ENCODE measurements at places on chromosomes 12 and 14. TPM values are rescaled to one million over a fixed set of nuclear protein-coding genes. Genes with fewer than 3 reads are reported as not detected.

The RAB3IP gene
- total RNA-seq = 2.8 TPM

The FZD10 gene
- total RNA-seq = not detected

The TEAD4 gene
- total RNA-seq = 5.7 TPM

The CCDC184 gene
- total RNA-seq = 0.33 TPM

The FSCB gene
- not detected for total RNA-seq

The CPNE6 gene
- not detected for total RNA-seq

The ARHGEF40 gene
- total RNA-seq = 59.9 TPM

The PMEL gene
- 0.33 TPM for total RNA-seq

The SLC16A7 gene
- total RNA-seq = 110 TPM

The ANKRD33 gene
- total RNA-seq = 0.15 TPM

The GALNT9 gene
- 0.29 TPM for total RNA-seq

The BMAL2 gene
- 71.3 TPM for total RNA-seq

The SOX5 gene
- 7.9 TPM for total RNA-seq

The CD4 gene
- total RNA-seq = 0.15 TPM

The FBXL14 gene
- 10.4 TPM for total RNA-seq

The RPAP3 gene
- 10.6 TPM for total RNA-seq

The OR6C2 gene
- not detected for total RNA-seq

The SLCO1A2 gene
- total RNA-seq = not detected

The LRRC9 gene
- total RNA-seq = not detected

The AQP5 gene
- not detected for total RNA-seq

The ZFYVE21 gene
- 76.9 TPM for total RNA-seq

The PTPRO gene
- total RNA-seq = 1.2 TPM

The LRRC10 gene
- total RNA-seq = not detected

The GPN3 gene
- total RNA-seq = 12.7 TPM

The SLC17A8 gene
- not detected for total RNA-seq

The SLC6A15 gene
- total RNA-seq = 30.0 TPM

The NKX2-1 gene
- not detected for total RNA-seq

The OASL gene
- 0.33 TPM for total RNA-seq

The ITFG2 gene
- total RNA-seq = 13.8 TPM

The MANSC4 gene
- not detected for total RNA-seq

The TUBA1C gene
- total RNA-seq = 565 TPM

The TEX52 gene
- total RNA-seq = not detected

The KCNC2 gene
- total RNA-seq = not detected

The PGF gene
- 14.8 TPM for total RNA-seq

The ZNF605 gene
- total RNA-seq = 12.2 TPM

The FAM234B gene
- total RNA-seq = 8.3 TPM

The IFNG gene
- not detected for total RNA-seq

The KRT72 gene
- total RNA-seq = not detected

The LDHB gene
- 530 TPM for total RNA-seq

All from smooth muscle cell of trachea (primary cell).